ENCODE measurements at places on chromosomes 5 and 9.

DNA sequence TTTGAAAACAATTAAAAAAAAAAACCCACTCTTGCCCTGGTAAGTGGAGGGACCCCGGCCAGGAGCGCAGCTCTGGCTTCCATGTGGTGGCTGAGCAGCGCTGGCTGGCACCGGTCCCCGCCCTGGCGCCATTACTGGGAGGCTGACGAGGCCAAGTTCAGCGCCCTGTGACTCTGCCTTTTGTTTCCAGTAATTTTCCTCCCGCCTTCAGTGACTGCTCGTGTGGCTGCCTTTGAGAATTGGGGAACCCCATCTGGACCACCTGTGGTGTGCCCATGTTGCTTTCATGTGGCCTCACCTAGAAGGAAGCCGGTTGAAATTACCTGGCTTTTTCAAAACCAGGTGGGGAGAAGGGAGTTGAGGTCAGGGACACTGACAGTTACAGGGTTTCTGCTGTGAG lies 136.1 kb downstream of the GAPVD1 start:
- DNase-seq: no peak

- DNase-seq: no peak
Observed at GRCh38 chr5:113507601-113508000, 5.9 kb upstream of the YTHDC2 start.

DNA sequence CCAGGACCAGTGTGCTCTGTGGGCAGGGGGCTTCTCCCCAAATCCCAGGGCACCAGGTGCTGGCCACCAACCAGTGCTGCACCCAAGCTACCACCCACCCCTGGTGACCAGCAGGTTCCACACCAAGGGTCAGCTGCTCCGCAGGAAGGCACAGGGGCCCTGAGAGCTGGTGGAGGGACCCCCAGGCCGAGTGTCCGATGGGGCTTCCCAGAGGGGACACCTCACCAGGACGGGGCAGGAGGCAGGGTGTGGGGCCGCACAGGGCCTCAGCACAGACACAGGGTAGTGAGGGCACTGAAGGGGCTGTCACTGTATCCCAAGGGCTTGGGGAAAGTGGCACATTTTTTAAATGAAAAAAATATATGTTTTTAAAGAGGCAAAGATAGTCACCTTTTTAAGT lies 18.1 kb downstream of the LCN9 start:
- DNase-seq: no peak

GRCh38 chr9:101463397-101463796 lies 27.8 kb upstream of the ALDOB start:
- DNase-seq: no peak

DNA sequence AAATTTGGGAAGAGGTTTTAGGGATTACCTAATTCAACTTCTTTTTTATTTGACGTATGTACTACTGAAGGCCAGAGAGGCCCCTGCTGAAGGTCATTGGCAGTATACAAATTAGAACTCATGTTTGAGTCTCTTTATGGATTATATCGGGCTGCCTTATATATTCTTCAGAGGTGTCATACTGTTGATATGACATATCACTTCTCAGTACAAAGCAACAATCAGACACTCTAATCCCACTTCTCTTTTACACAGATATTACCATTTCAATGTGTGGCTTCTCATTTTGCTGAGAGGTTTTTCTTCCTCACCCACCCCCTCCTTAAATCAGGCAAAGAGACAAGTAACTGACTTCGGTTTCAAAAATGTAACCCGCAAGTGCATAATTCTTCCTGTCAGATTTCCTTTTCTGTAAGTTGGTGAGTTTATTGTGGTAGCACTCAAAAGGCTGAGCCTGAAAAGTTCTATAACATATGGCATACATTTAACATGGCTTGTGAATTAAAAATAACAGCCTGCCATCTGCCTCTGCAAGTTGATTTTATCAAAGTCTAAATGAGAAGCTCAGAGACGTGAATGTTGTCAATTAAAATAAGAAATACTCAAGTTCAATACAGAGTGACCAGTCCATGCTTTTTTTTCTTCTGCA lies 163.6 kb upstream of the RORB start:
- DNase-seq: no peak

DNA sequence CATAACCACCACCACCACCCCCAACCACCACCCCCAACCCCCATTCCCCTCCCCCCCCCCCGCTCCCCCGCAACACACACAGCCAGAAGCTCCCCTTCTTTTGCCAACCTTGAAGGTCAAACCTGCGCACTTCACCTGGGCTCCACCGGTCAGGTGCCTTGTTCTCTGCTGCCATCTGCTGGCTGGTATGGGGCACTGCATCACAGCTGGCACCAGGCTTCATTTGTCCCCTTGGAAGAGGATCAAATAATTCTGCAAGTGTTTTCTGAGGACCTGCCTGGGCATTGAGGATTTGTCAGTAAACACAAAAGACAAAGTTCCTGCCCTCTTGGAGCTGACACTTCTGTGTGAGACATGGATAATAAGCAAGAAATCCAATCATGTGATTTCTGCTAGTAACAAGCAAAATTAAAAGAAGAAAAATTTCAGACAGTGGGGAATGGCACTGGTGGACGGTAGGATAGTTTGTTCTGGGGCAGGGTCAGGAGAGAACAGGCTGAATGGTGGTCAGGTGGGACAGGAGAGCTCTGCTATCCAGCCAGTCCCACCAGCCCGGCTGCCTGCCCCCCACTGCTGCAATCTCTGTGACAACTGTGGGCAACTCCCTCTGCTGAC lies 55.6 kb upstream of the LMX1B start:
- DNase-seq: peak; percentile 18

DNA sequence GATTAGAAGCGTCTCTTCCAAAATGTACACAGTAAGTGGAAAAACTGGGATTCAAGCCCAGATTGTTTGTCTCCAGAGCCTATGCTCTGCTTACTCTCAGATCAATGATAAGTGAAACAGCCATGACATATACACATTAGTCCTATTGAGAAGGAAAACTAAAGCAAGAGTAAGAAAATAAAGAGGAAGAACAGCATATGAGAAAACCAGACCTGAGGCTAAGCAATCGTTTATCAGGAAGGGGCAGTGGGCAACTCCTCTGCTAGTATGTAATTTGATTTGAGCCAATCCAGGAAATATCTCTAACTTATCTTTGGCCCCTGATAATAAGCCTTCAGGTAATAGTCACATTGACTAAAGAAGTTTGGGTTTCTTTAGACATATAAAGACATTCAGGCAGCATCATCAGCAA lies 789.9 kb upstream of the C9orf72 start:
- no peak for DNase-seq
